K562 (cell line): ENCODE measurements at places on chromosomes 3 and 15.

DNA sequence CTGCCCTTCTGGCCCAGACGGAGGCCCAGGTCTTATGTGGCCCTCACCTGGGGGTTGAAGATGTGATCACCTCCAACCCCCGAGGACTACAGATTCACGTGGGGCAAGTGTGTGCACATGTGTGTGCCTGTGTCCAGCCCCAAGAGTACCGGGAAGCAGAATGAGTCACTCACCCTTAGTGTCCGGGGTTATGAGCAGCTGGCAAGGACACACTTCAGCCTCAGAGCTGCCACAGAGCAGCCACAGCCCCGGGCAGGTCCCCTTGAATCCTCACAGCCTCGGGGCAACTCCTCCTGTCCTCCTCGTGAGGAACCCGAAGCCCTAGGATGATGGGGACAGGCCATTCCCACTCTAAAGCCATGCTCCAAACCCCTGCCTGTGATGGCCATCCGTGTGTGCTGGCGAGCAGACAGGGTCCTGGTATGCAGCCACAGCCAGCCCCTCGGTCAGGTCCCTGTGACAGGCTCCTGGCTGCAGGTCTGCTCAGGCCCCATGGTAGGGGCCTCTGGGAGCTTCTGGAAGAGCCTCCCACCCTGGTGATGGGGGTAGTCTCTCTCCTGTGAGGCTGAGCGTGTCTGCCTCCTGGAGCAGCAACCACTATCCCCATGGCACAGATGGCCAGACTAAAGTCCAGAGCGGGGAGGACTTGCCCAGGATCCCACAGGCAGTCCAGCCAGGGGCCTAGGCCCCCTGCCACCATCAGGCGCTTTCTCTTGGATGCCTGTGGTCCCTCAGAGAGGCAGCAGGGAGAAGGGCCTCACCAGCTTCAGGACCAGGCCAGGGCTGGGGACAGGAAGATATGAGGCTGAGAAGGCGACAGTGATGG lies 852 bp downstream of the STAB1 start:
- no peak for DNase-seq

- peak; percentile 19 for DNase-seq
Observed at GRCh38 chr3:112811917-112812660, 34.6 kb downstream of the CD200R1L start.

DNA sequence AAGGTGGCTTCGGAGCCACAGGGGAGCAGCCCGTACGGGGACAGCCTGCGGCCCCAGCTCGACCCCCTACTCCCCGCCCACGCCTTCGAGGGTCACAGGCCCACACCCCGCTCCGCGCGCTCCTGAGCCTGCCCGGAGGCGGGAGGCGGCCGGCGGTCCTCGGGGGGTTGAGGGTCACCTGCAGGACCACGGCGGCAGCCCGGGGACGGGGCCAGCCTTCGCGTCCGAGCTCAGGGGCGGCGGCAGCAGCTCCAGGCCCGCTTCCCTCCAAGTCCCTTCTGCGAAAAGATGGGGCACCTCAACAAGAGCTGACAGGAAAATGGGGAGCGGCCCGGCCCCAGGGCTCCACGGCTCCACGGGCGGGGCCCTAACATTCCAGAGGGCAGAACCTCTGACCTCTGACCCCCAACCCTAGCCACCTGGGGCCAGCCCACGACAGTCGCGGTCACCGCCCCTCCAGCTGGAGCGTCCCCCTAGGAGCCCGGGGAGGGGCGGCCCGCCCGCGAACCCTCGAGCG lies 428 bp downstream of the LYSMD4 start:
- DNase-seq: peak; percentile 29

- no peak for DNase-seq
Observed at GRCh38 chr3:9947025-9947995, 4.9 kb downstream of the PRRT3 start.

DNA sequence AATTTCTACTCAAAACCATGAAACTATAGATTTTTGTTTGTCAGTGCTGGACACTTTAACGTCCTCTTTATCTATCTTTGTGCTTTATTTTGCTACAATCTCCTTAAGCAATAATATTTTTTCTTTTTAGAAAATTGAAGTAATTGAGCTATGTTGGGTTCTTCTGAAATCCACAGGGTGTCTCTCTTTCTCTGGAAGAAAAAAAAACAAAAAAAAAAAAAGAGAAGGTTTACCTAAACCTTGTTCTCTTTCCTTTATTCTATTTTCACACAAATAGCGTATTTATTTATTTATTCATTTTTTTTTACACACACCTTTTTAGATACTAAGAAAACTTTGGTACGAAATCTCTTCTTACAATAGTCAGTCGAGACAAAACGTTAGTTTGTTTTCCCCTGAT lies 601.0 kb downstream of the EDEM1 start:
- no peak for DNase-seq

- DNase-seq: no peak
Observed at GRCh38 chr3:150547045-150547741, 606 bp downstream of the EIF2A start.

GRCh38 chr15:37340438-37340837 lies 240.1 kb upstream of the MEIS2 start:
- DNase-seq: no peak

GRCh38 chr3:45345846-45346580 lies 42.4 kb upstream of the LARS2 start:
- peak; percentile 73 for DNase-seq

DNA sequence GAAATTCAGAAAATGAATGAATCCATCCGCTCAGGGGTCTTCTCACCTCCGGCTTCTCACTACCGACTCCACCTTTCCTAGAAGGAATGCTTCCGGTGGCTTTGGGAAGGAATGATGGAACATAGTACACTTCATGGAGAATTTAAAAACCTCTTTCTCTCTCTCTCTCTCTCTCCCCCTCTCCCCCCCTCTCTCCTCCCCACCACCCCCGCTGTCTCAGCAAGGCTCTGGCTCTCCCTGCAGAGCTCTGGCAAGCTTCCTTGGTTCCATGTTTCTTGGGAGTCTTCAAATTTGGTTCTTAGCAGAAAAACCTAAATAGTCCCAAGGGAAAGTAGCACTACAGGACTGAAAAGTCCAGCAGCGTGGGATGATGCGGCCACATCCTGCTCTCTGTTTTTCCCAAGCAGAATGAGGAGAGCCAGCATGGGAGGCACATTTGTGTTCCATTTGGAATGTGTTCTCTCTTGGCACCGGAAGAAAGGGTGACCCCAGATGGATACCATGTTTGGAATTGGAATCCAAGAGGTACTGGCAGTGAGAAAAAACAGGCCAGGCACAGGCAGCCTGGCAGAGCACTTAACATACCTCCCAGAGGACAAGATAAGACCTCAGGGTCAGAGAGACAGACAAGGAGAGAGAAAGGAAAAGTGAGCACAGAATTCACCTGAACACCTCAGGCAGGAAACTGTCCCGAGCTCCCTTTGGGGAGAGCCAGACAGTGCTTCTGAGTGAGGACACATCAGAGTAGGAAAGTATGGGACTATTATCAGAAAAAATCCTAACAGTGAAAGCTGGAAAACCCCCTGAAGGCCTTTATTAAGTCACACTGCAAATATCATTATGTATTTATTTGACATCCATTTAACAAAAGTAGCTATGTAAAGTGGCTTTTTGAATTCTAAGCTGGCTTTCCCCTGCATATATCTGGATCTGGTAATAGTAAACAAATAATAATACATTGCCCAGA lies at the start of gene POPDC2:
POPDC2 (minus strand) TSS at position 116 of the 967 bp plus-strand sequence. CDS start 166 bp downstream, outside the sequence.
- DNase-seq: no peak

- no peak for DNase-seq
Observed at GRCh38 chr3:128309026-128309425, 155.7 kb downstream of the EEFSEC start.
